ENCODE measurements at places on chromosomes 5 and 9.

GRCh38 chr5:11658376-11658775 lies 245.9 kb downstream of the CTNND2 start:
- no peaks in the 10 kb centered on the region for H3K27me3 ChIP-seq
- DNase-seq = no peak
- H3K4me3 ChIP-seq = no peak overlapping the region
- H3K27ac ChIP-seq = no peak overlapping the region

DNA sequence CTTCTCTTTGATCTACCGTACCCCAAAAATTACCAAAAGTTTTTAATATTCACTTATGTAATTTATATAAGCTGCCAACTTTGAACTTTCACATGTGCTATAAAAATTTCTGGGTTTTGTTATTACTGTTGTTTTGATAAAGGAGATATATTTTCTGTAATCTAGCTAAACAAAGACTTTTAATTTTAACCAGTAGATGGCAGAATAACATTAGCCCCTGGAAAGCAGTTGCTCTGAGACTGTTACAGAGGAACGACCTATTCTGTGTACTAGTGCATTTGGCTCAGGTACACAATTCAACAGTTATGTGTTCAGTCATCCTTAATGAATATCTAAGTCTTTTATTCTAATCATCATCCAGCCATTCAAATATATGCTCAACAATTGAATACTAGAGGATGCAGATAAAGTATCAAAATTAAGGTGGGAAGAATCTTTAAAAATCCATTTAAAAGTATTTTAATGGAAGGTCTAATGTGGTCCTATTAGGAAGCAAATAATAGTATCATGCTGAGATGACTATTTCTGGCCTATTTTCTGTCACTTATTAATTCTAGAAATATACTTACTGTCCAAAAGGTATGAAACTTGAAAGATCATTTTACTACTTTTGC lies 8.6 kb downstream of the KLHL9 start:
- no peak for DNase-seq
- H3K36me3 ChIP-seq = peaks cover 38% of the 10 kb centered on the region
- H3K27ac ChIP-seq = no peak overlapping the region
- peaks cover 29% of the 10 kb centered on the region for H3K4me1 ChIP-seq
- H3K27me3 ChIP-seq = no peaks in the 10 kb centered on the region

GRCh38 chr5:54002779-54003178 lies 307.6 kb downstream of the ARL15 start:
- H3K27ac ChIP-seq = no peak overlapping the region
- H3K36me3 ChIP-seq = no peaks in the 10 kb centered on the region
- DNase-seq = no peak
- no peak overlapping the region for H3K4me3 ChIP-seq

DNA sequence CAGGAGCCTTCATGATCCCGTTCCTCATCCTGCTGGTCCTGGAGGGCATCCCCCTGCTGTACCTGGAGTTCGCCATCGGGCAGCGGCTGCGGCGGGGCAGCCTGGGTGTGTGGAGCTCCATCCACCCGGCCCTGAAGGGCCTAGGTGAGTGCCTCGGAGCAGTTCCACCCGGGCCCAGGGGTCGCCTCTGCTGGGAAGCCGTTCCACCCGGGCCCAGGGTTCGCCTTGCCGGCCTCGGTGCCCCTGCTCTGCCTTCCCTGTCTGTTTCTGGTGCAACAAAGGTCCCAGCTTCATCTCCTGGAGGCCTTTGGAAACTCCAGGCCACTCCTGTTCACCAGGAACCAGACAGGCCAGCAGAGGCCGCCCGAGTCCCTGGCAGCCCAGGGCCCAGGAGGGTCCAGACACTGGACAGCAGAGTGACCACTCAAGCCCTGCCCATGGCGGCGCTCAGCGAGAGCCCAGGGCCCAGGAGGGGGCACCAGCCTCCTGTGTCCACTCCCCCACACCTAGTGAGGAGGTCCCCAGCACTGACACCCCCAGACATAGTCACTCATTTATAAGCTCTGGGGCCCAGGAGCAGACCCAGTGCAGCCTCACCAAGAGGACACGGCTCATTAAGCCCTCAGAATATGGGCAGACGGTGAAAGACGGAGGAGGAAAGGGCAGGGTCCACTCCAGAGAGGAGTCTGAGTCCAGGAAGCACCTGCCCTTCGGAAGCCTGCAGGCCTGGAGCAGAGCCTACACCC lies 7.5 kb downstream of the SLC6A19 start:
- no peak for DNase-seq
- no peaks in the 10 kb centered on the region for H3K4me1 ChIP-seq
- no peak overlapping the region for H3K27ac ChIP-seq
- no peaks in the 10 kb centered on the region for H3K36me3 ChIP-seq
- no peak overlapping the region for H3K4me3 ChIP-seq

DNA sequence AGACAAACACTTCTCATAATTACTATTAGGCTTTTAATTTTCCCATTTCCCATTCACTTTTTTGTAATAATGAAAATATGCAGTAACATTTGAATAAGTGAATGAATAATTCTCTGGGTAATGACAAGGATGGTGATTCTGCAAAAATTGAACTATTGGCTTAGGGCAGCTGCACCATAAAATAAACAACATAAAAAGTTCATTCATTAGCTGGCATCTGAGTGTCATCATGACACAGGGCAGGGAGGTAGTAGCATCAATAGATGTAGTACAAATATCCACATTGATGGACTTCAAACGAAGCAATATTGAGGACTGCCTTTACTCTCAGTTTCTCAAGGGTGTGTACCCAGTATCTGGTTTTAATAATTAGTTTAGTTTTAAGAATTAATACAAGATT lies 4.9 kb downstream of the MEGF10 start:
- no peak overlapping the region for H3K4me3 ChIP-seq
- H3K27me3 ChIP-seq = peaks cover 39% of the 10 kb centered on the region
- no peaks in the 10 kb centered on the region for H3K4me1 ChIP-seq
- no peak for DNase-seq
- no peaks in the 10 kb centered on the region for H3K36me3 ChIP-seq
- no peak overlapping the region for H3K27ac ChIP-seq

GRCh38 chr5:106454651-106455415 lies 1215.9 kb downstream of the EFNA5 start:
- no peak overlapping the region for H3K27ac ChIP-seq
- no peaks in the 10 kb centered on the region for H3K36me3 ChIP-seq
- DNase-seq = no peak

DNA sequence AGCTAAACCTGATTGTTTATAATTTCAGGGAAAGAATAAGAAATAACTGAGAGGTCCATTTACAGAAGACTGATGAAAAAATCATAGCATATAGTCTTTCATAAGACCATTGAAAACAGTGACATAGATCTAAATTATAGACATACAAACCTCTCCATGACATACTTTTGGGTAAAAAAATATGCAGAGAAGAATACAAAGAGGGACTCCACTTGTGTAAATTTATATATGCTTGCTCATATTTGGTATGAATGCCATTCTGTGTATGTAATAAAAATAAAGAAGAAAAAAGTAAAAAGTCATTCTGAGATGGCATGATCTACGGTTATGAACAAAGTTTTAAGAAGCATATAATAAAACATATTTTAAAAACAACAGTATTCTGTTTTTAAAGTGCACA lies 310.7 kb downstream of the ASTN2 start:
- H3K4me3 ChIP-seq = no peak overlapping the region
- H3K27me3 ChIP-seq = no peaks in the 10 kb centered on the region
- H3K36me3 ChIP-seq = no peaks in the 10 kb centered on the region
- no peak for DNase-seq

- H3K4me3 ChIP-seq = no peak overlapping the region
- peaks cover 10% of the 10 kb centered on the region for H3K27me3 ChIP-seq
- no peaks in the 10 kb centered on the region for H3K4me1 ChIP-seq
- H3K27ac ChIP-seq = no peak overlapping the region
Measured at GRCh38 chr9:99336005-99336404, 113.9 kb downstream of the SEC61B start.

DNA sequence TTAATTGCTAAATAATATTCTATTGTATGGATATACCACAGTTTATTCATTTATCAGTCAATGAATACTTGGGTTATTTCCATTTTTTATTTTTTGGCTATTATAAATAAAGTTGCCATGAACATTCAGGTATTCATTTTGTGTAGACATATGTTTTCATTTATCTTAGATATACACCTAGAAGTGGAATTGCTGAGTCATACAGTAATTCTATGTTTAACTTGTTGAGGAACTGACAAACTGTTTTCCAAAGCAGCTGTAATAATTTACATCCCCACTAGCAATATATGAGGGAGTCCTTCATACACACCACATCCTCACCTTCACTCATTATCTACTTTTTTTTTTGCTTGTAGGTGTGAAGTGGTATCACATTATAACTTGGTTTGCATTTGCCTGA lies 123.6 kb downstream of the FBN2 start:
- H3K36me3 ChIP-seq = no peaks in the 10 kb centered on the region
- H3K27me3 ChIP-seq = no peaks in the 10 kb centered on the region
- H3K4me1 ChIP-seq = no peaks in the 10 kb centered on the region
- H3K4me3 ChIP-seq = no peak overlapping the region
- H3K27ac ChIP-seq = no peak overlapping the region
- DNase-seq = no peak

GRCh38 chr5:7094626-7095025 lies 301.3 kb upstream of the ADCY2 start:
- H3K27me3 ChIP-seq = no peaks in the 10 kb centered on the region
- no peaks in the 10 kb centered on the region for H3K36me3 ChIP-seq
- no peaks in the 10 kb centered on the region for H3K4me1 ChIP-seq
- no peak for DNase-seq
- H3K4me3 ChIP-seq = no peak overlapping the region

GRCh38 chr5:159208514-159209437 lies 577 bp downstream of the RNF145 start:
- no peaks in the 10 kb centered on the region for H3K27me3 ChIP-seq
- peak overlapping the region; percentile 97 for H3K27ac ChIP-seq
- DNase-seq = peak; percentile 10
- H3K36me3 ChIP-seq = peaks cover 24% of the 10 kb centered on the region
- H3K4me1 ChIP-seq = peaks cover 51% of the 10 kb centered on the region

DNA sequence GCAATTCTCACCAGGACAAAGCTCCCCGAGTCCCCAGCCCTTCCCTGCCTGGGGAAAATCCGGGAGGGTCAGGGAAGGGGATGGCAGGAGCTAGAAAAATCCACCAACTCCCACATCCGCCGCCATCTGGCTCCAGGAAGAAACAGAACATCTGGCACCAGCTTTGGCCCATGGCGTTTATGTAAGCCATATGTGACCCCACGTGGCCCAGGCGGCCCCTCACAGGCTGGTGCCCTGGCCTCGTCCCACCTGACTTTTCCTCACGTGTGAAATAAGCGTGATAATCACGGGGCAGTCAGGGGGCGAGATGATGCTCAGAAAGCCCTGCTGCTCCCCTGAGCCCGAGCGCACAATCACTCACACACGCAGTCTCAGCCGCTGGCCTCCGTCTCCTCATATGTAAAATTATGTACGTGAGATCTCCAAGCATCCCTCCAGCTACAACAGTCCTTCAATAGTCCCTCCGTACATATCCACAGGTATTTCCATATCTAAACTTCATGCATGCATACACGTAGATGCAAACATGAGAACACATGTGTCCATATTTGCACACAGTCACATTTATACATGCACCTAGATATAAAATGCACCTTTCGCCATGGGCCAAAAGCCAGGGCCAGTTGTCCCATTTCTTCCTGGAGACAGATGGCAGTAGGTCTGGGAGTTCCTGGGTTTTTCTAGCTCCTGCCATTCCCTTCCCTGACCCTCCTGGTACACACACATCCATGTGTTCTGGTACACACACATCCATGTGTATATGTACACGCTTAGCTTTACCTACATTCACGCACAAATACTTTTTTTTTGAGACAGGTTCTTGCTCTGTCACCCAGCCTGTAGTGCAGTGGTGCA lies 28.9 kb downstream of the PLPP7 start:
- H3K4me3 ChIP-seq = no peak overlapping the region
- no peak overlapping the region for H3K27ac ChIP-seq
- no peaks in the 10 kb centered on the region for H3K36me3 ChIP-seq
- H3K27me3 ChIP-seq = peaks cover 2% of the 10 kb centered on the region

DNA sequence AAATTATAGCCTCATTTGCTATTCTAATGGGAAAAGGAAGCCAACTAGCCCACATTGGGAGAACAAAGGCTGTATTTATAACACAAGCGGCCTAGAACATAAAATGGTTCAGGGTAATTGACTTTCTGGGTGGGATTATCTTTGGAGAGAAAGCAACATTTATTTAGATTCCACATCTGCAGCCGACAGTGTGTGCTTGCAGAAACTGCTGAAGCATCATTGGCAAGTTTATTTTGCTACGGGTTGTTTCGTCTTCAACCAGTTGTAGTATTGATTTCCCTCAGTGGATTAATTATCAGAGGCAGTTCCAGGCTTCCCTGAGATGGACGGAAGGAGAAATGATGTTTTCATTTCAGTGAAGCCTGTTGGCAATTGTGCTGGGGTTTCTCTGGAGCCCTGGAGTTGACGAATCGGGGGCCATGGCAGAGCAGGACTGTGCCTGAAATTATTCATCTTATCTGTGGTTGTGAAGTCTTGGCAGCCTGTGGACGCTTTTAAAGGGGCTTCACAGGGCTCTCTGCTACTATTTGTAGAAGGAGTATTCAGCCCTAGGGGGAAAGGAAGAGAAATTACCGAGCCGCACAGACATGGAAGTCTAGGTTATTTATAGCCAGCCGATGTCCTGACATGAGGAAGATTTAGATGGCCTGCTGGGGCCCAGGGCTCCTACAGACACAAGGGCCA lies 290.6 kb upstream of the IRX4 start:
- no peaks in the 10 kb centered on the region for H3K36me3 ChIP-seq
- H3K4me1 ChIP-seq = no peaks in the 10 kb centered on the region
- DNase-seq = no peak
- peaks cover 6% of the 10 kb centered on the region for H3K27me3 ChIP-seq
- no peak overlapping the region for H3K27ac ChIP-seq

DNA sequence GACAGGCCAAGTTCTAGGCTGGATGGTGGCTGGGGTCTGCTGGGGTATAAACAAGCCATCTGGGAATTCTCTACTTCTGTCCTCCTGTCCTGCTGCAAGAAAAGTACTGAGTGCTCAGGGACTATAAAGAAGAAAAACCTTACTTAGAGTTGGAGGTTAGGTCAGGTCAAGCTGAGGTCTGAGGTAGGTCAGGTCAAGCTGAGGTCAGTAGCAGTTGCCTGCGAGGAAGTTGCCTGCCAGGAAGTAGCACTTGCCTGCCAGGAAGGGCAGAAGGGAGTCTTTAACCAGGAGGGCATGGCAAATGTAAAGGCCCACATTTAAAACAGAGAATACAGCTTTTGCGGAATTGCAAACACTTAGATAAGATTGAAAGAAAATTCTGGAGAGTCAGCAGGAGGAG lies 51.3 kb upstream of the PRLR start:
- no peaks in the 10 kb centered on the region for H3K27me3 ChIP-seq
- no peaks in the 10 kb centered on the region for H3K4me1 ChIP-seq
- no peaks in the 10 kb centered on the region for H3K36me3 ChIP-seq
- no peak for DNase-seq

- H3K27me3 ChIP-seq = no peaks in the 10 kb centered on the region
- H3K4me3 ChIP-seq = no peak overlapping the region
- no peak for DNase-seq
- no peak overlapping the region for H3K27ac ChIP-seq
- no peaks in the 10 kb centered on the region for H3K4me1 ChIP-seq
Measured at GRCh38 chr5:139051392-139051791, 146.8 kb downstream of the SIL1 start.
